ENCODE measurements at places on chromosomes 13 and 19.
A peak's percentile ranks its signal among the peaks of the same experiment; 100 is the strongest.

- DNase-seq: peak; percentile 38
Observed at GRCh38 chr19:56111601-56112312, 9.3 kb downstream of the ZNF787 start.

GRCh38 chr13:106986033-106986484 lies 418.1 kb upstream of the ARGLU1 start:
- no peak for DNase-seq

- DNase-seq: no peak
Observed at GRCh38 chr19:28358633-28359032, 854.3 kb downstream of the UQCRFS1 start.

DNA sequence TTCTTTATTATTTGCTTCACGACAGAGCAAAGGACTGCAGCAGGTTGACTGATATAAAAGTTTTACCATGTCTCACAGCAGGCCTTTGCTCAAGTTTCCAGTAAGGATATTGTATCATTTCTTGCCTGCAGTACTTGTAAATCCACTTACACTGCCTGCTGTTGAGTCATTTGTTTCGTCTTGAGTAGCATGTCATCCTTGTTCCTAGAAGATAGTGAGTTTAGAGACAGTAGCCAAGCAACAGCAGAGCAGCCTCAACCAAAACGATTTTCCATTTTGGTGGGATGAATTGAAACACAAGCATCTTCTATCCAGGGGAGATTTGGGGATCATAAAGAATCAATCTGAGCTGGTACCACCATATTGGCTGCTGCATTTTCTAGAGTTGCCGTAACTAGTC lies 24.0 kb upstream of the ALOX5AP start:
- no peak for DNase-seq

- DNase-seq: no peak
Observed at GRCh38 chr13:97258801-97259200, 36.7 kb downstream of the MBNL2 start.

GRCh38 chr19:45323671-45324081 lies 1.0 kb upstream of the CKM start:
- no peak for DNase-seq

DNA sequence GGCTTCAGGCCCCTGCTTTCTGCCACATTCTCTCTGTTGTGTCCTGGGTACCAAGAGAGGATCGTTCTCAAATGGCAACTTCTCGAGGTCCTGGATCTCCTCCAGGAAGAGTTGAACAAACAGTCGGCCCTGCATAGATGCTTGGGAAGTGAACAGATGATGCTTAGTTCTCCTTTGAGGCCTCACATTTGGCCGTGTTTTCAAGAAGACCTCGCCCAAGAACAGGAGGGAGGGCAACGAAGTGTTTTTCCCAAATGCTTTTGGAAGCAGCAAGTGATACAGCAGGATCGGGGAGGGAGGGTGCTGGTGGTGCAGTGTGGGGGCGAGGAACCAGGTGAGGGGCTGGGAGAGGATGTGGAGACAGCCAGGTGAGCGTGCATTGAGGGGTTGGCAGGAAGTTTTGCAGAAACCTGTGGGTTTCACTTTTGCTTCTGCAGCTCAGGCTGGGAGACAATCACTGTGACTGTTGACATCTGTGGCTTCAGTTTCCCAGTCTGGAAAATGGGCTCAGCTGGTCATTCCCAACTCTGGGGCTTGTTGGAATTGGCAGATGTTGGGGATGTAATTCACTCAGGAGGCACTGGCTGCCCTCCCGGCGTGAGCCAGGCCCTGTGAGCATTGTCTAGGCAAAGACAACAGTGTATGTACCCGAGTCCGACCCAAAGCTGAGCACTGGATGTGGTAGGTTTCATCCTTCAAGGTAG lies 21.6 kb downstream of the MAST3 start:
- DNase-seq: peak; percentile 63

GRCh38 chr13:94296471-94296870 lies 183.0 kb downstream of the DCT start:
- no peak for DNase-seq

GRCh38 chr13:100363874-100364273 lies 224.7 kb downstream of the GGACT start:
- no peak for DNase-seq

DNA sequence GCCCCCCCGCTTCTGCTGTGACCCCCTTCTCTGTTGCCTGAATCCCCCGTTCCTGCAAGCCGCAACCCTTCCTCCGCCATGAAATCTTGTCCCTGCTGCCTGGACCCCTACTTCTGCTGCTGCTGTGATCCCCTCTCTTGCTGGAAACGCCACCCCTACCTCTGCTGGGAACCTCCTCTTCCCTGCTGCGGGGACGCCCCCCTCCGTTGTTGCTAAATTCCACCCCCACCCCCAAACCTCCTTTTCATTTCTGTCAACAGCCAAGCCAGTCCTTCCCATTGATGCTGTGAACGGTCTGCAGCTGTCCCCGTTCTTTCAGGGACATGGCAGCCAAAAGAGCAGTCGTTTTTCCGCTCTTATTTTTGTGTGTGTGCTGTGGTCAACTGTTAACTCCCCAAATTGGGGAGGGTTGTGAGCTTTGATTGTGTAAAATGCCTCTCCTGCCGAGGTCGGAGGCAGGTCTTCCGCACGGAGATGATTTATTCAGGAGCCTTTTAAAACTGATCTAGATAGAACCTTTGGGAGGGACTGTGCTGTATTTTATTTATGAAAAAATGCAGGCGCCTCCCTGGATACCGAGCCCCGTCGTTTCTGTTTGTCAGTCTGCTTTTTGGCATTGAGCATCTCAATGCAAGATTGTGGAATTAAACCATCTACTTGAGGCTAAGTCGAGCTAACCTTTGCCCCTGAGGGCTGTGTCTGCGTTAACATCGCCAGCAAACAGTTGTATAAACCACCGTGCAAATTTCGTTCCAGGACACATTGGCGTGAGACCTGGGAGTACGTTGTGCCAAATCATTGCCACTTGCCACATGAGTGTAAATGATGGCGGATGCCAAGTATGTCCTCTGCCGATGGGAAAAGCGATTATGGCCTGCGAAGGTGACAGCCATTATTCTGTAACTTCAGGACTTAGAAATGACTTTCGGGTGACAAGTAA lies 27.9 kb upstream of the NDUFS7 start:
- DNase-seq: no peak

- no peak for DNase-seq
Observed at GRCh38 chr13:23750383-23751121, 138.6 kb downstream of the MIPEP start.

DNA sequence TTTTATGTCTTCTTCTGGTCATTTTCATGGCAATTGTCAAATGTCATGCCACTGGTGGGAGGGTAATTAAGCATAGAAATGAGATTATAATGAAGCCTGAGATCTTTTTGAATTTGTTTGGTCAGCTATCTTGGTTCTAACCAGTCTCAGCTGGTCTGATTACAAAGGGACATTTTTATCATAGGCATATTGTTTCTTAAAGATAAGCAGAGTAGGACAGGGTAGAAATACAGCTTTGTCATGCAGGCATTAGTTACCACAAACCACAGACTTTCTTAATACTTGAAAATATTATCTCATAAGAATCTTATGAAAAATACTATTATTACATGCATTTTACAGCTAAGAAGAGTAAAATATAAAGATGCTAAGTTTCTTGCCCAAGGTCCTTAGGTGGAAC lies 1761.5 kb downstream of the PCDH9 start:
- no peak for DNase-seq

DNA sequence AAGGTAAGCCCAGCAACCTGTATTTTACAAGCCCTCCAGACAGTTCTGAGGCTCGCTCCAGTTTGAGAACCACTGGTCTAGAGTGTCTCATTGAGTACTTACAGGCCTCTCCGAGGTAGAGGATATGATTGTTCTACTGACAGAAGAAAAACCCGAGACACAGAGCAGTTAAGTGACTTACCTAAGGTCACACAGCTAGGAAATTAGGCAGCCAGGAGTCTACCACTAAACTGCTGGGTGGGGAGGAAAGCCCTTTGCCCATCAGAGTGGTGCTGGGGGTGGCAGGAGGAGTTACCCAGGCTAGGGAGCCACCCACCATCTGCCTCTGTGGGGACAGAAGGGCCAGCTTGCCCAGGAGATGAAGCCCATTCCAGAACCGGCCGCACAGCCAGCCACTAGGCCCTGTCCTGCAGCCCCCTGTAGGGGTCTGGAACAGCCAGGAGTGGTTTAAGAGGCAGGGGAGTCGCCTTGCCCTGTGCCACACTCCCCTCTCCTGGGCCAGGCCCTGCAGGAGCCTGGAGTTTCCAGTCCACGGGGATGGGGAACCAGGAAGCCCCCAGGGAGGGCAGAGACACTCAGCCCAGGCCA lies 703 bp downstream of the RASGRP4 start:
- DNase-seq: no peak

- DNase-seq: no peak
Observed at GRCh38 chr13:33348366-33348765, 62.8 kb upstream of the STARD13 start.

GRCh38 chr19:48698046-48698445 lies 2.3 kb downstream of the FUT2 start:
- no peak for DNase-seq

DNA sequence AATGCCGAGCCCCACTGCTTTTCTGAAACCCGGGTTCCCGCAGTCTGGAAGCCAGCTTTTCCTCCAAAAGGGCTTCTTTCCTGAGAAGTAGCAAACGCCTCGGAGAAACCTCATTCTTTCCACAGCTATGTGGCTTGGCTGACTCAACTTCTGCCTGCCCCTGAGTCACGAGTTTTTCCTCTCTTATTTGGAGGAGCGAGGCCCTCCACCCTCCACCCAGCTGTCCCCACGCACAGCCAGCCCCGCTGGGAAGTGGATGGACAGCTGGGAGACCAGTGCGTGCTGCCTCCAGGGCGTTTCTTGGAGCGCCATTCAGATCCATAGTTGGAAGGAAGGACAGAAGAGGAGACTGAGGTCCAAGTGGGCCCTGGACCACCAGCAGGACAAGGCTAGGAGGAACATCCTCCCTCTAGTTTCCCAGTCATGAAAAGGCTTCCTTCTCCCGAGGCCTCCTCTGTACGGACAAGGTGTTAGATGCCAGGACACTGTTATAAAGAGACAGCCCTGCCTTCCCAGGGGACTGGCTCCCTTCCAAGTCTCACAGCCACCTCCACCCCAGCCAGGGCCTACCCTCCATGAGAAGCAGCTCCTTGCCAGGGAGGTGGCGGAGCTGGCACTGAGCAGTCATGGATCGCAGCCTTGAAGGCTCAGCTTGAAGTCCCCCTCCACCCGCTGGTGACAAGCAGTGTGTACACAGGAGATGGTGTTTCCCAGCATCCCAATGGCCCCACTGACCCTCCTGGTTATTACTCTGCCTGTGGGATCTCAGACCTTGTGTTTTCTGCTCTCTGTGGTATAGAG lies 2.5 kb upstream of the PLEKHF1 start:
- no peak for DNase-seq

GRCh38 chr19:45645631-45646344 lies 6.6 kb upstream of the EML2 start:
- DNase-seq: peak; percentile 90

DNA sequence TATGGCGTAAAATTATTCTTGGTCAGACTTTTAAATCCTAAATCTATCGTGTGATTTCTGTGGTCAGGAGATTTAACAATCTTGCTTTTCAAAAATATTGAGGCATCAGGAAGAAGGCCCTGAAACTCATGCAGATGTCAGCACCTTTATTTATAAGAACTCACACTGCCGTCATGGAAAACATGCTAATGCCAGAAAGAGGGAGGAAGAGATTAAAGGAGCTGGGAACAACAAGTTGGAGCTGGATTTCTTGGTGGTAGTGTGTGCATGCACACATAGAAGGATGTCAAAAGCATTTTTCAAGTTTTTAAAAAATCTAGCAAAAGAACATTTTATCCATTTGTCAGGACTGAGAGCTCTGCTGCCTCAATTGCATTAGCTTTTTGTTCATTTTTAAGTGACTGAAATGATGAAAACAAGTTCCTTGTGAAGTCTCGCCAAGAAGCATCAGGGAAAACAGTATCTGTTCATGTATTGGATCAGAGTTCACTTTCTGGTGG lies 342.5 kb downstream of the SPRY2 start:
- no peak for DNase-seq

DNA sequence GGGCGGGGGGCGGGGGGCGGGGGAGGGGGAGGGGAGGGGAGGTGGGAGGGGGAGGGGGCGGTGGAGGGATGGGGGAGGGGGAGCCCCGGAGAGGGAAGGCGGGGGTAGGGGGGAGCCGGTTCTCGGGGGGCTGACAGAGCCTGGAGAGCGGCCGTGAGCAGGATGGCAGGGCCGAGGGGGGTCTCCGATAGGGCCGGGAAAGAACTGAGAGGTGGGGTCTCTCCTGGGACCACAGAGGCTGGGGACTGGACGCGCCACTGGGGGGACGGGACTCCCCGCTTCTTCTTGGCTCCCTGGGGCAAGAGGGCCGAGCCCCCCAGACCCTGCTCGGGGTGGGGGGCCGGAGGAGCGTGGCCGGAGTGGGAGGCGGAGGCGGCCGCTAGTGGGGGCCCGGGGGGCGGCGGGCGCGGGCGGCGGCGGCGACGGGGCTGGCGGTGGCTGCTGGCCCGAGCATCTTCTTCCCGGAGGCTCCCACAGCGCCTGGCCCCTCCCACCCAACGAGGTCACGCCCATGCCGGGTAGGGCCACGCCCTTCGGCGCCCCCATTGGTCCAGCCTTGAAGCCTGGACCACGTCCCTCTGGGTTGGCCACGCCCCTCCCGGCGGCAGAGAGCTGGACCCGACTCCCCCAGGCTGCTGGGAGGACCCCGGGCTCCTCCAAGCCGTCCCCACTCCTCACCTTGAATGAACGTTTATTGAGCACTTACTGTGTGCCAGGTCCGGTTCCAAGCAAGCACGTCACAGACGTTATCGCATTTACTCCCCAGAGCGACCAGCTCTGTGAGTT lies at the start of gene NOVA2:
Gene NOVA2, minus strand, starts transcription at position 313 of the 786 bp plus-strand sequence. CDS start 514 bp downstream, outside the sequence.
- peak; percentile 27 for DNase-seq

DNA sequence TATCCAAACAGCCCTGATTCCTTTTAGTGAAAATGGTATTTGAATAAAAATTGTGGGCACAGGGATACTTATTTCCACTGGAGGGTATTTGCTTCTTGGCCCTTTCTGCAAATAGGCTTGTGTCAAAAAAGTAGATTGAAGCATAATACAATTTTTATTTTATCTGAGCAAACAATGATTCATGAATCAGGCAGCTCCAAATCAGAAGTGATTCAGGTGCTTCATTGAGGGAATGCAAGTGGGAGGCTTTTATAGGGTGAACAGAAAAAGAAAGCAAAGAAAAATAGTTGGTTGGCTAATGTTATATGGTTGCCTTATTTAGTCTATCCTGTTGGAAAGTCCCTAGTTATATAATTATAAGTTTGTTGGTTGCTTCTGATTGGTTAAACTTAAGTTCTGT lies 117.9 kb downstream of the ITGBL1 start:
- DNase-seq: no peak

DNA sequence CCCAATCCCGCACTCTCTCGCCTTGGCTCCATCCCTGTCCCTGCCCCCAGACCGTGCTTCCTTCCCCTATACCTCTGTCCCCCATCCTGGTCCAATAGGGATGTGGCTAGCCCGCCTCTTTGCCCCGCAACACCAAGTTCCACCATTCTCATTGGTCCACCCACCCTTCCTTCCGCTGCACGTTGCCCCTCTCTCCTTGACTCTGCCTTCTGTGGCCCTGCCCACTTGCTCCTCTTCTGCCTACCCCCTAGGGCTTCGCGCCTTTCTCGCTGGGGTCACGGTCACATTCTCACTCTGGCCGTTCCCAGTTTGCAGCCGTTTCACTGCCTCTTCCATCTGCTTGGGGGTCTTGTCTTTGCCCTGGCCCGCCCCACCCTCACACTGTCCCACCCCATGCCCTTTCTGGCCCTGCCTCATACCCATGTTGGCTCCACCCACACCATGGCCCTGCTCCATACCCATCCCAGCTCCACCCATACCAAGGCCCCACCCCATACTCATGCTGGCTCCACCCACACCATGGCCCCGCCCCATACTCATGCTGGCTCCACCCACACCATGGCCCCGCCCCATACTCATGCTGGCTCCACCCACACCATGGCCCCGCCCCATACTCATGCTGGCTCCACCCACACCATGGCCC lies 4.5 kb upstream of the ARHGAP45 start:
- DNase-seq: no peak

Data from CD4-positive, alpha-beta T cell treated with Interleukin-12 subunit alpha and Interleukin-12 subunit beta, for 1 hour (primary cell).